Stimulated activated CD4-positive, alpha-beta T cell treated with anti-CD3 and anti-CD28 coated beads, Interleukin-2, amount 100 ng/mL, for 24 hours (primary cell): ENCODE measurements at places on chromosomes 11 and 22.

DNA sequence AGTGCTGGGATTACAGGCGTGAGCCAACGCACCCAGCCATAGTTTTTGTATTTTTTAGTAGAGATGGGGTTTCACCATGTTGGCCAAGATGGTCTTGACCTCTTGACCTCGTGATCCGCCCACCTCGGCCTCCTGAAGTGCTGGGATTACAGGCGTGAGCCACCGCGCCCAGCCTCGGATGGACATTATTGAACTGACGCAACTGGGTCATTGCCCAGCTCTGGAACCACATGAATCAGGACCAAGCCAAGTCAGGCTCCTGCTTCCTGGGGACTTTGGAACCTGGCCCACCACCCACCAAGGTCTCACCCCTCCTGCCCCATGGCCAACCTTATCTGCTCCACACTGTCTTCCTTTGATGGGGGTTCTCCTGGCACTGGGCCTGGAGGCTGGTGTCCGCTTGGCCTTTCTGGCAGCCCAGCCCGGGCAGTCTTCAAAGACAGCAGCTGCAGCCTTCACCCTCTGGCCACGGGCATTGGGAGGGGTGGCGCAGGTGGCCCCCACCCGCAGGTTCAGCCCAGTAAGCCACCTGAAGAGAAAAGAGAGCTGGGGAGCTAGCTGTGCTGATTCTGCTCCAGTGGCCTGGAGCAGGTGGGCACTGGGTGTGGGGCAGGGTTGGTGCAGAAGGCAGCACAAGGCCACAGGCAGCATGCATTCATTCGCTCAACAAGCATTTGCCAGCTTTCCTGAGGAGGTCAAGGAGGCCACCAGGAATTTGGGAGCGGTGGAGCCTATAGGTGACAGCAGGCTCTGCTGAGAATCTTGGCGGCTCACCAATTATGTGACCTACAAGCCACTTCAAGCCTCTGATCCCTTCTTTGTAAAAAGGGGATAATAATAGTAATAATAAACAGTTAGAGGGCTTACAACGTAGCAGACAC lies 5.7 kb downstream of the CHADL start:
- DNase-seq: no peak

DNA sequence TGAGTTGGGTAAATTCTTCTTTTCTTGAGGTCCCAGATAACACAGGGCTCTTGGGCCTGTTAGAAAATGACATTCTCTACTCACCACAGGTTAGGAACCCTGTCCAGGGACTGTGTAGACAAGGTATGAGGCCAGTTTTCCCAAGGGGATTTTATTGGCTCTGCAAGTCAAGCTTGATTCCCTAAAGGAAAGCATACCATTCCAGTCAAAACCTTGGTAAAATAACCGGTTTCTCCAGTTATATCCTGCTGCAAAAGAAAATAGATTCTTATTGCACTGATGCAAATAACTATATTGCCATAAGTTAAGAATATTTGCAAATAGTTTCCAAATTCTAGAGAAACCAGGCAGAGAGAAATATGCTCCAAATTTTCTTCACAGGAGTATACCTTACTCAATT lies 9.6 kb upstream of the FOLR3 start:
- no peak for DNase-seq

DNA sequence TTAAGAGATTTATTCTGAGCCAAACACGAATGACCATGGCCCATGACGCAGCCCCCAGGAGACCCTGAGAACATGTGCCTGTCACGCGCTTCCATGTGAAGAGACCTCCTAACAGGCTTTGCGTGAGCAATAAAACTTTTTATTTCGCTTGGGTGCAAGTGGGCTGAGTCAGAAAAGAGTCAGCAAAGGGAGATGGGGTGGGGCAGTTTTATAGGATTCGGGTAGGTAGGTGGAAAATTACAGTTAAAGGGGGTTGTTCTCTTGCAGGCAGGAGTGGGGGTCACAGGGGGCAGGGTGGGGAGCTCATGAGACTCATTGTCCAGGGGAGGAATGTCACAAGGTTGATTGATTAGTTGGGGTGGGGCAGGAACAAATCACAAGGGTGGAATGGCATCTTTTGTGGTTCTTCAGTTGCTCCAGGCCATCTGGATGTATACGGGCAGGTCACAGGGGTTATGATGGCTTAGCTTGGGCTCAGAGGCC lies 77.2 kb upstream of the FTH1 start:
- DNase-seq: no peak

DNA sequence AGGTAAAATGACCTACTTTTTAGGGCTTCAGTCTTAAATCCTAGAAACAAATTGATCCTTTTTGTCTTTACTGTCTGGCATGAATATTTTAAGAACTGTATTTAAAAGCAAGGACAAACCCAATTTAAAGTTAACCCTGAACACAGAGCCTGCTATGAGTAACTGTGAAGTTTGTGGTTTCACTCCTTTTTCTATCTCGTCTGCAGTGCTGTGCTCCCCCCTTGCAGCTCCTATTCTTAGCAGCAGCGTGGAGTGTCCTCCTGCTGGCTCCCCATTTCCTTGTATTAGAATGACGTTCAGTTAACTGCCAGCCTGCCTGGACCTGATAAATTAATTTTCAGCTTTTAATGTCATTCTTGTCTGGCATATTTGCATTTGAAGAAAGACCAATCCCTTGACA lies 40.0 kb upstream of the LRRC4C start:
- no peak for DNase-seq

- no peak for DNase-seq
Observed at GRCh38 chr11:841981-842369, 354 bp downstream of the POLR2L start.

DNA sequence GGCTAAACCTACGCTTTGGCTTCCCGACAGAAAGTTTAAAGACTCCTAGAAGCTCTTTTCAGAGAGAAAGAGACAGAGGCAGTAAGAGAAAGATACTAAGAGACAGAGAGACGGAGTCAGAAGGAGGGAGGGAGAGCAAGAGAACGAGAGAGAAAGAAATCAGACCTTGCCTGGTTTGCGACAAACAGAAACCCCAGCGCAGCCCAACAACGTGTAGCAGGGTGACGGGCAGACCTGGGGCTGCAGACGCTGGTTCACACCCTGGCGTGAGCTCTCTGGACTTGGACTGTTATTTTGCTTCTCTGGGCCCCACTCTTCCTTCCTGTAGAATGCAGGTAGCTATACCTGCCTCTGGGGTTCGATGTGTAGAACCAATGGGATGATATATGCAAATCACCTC lies 244.4 kb upstream of the SYN3 start:
- no peak for DNase-seq

- no peak for DNase-seq
Observed at GRCh38 chr11:13763341-13763740, 94.9 kb downstream of the FAR1 start.

DNA sequence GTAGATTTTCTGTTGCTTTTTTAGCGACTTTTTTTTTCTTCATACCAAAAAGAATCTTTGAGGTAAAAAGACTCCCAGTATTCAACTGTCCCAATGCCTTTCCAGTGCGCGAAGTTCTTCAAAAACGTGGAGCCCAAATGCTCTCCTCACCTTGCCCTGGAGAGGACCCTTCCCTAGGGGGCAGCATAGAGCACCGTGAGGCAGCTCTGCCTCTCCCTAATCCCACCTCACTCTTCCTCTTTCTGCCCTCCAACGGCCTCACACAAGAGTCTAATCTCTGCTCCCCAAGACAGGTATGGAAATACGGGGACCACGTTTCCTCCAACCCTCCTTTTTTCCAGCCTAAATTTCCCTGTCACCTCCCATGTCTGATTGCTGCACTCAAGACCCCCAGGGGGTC lies 117.5 kb upstream of the ALX4 start:
- peak; percentile 38 for DNase-seq

DNA sequence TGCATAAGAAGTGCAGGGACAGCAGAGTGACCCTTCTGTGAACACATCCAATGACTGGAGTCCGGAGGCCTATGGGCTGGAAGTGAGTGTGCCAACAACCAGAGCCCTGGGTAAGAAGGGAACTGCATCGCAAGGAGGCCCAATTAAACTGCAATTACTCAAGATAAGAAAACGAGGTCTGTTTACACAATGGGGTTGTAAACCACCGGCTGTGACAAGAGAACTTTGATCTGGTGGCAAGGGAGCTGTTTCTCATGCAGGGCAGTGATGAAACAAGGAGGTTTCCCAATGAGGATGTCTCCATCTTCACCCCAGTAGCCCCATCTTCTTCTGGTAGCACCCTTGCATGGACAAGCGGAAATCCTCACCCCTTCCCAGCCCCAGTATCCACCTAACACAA lies 21.5 kb downstream of the ETS1 start:
- no peak for DNase-seq

- no peak for DNase-seq
Observed at GRCh38 chr22:39130892-39131855, 21.3 kb downstream of the CBX7 start.

DNA sequence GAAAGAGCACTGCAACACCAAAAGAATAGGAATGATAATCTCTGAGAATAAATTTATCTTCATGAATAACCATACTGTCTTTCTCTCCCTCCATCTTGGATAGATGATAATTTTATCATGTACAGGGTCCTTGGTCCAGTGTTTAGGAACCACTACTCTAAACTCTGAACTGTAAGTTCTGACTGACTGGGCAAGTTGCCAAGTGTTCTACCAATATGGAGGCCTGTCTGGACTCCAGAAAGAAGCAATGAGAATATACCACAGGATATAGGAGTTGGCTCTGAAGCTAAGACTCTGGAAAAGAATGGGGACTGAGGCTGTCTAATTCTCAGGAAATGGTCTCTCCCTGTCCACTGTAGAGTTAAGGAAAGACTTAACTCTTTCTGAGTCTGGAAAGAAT lies 1.5 kb downstream of the FHIP1B start:
- no peak for DNase-seq

DNA sequence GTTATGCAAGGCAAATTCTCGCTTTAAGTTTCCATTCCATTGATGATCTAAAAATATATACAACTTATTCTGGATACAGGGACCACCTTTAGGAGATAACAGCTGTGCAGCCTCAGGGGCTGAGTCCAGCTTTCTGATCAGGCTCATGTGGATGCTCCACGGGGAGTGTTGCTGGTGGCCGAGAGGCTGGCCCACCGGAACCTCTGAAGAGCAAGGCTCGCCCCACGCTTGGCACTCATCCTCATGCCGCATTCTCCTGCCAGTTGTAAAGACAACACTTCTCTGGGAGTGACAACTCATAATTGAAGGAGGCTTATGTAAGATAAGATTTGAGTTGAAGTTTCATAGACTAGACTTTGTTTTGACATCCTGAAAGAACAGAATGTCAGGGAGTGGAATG lies 123.5 kb downstream of the MPPED1 start:
- no peak for DNase-seq

GRCh38 chr11:35262056-35262455 lies 123.1 kb downstream of the CD44 start:
- DNase-seq: no peak

GRCh38 chr11:79121351-79121750 lies 319.5 kb downstream of the TENM4 start:
- no peak for DNase-seq

DNA sequence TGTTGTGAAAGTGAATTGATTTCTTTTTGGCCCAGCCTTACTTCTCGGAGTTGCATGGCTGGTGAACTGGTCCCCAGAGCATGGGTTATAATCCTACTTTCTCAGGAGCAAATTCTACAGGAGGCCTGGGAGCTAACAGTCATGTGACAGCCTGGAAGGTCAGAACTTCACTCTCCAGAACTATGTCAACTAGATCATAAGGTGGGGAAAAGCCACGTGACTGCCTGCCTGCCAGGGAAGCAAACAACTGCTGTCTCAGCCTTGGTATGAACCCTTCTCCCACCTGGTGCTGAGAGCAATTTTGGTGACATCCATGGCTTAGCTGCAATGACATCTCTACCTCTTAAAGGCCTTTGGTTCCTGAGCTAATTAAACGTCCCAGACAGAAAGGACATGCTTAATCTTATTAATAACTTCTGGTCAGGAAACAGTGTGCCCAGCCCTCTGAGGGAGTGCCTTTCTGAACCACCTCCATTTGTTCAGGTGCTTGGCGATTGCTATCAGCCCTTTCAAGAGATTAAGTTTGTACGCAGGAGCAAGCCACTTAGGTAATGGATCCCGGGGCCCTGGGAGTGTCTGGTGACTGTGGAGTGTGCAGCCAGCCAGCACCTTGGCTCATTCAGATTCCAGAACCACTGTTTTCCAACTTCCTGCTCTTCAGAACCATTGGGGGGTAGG lies 1.4 kb upstream of the CREB3L1 start:
- no peak for DNase-seq

GRCh38 chr11:1335811-1336761 lies 26.7 kb upstream of the TOLLIP start:
- peak; percentile 57 for DNase-seq

DNA sequence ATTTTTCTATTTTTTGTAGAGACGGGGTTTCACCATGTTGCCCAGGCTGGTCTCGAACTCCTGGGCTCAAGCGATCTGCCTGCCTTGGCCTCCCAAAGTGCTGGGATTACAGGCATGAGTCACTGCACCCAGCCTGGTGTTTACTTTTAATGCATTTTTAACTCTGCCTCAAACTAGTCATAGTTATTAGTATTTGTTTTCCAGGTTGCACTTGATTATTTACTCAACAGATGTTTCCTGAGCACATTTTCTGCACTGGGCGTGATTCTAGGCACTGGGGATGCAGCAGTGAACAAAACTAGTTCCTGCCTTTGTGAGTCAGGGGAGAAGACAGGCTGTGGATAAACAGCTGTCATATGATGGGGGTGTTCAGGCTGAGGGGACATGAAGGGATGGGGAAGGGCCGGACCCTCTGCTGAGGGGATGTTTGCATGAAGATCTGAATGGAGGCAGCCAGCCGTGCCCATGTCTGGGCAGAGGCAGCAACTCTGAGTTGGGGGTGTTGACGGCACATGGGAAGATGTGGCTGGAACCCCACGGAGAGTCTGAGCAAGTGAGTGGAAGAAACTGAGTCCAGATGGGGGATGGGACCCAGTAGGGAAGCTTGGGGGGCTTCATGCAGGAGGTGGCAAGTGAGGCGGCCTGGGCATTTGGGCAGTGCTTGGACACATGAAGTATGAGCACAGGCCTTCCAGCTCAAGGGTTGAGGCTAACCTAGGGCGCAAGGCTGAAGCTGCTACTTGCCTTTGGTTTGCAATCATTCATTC lies 34.4 kb downstream of the MPPED1 start:
- no peak for DNase-seq

DNA sequence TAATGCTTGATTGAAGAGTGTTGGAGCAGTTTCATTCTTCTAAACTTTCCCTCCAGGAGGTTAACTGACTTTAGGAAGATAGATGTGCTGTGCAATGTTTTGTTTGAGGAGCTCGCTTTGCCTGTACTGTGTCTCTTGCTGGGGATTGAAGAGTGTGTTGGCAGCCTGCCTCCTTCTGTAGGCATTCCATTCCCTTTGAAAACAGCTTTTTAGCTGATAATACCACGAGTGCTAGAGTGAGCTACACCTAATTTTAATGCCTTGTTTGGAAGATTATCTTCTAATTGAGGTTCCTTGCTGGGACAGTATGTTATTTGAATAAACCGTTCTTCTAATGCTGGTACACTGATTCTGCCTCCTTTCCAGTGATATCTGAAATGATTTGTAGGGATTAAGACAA lies 7.2 kb downstream of the DDX10 start:
- no peak for DNase-seq

GRCh38 chr11:19520681-19521080 lies 192.0 kb upstream of the NAV2 start:
- no peak for DNase-seq

DNA sequence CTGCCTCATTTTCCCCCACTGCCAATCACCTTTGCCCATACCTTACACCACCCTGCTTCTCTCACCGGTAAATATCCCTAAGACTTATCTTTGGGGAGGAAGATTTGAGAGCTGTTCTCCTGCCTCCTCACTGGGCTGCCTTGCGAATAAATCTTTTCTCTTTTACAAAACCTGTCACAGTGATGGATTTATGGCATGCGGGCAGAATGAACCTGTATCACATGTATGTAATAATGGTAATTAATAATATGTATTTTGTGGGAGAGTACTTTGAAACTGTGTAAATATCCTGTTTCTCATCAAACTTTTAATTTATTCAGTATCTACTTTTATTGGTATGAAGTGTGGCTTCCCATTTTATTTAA lies 3.6 kb upstream of the USP18 start:
- DNase-seq: no peak
